SK-N-SH (cell line): ENCODE measurements at places on chromosomes 2 and 18. TPM values are rescaled to one million over a fixed set of nuclear protein-coding genes. Genes with fewer than 3 reads are reported as not detected.

The PPP1R1C gene
- polyA plus RNA-seq = 0.26 and 0.41 TPM in 2 replicates

The TRIM43 gene
- polyA plus RNA-seq = 0.23 and 0.39 TPM in 2 replicates

The CPO gene
- polyA plus RNA-seq = not detected in 2 replicates

The RGPD4 gene
- polyA plus RNA-seq = 0.02 TPM in 1 of 2 replicates, not detected in the other

The IGFBP5 gene
- polyA plus RNA-seq = 156 and 323 TPM in 2 replicates

The CD8B2 gene
- polyA plus RNA-seq = not detected in 2 replicates

DNA sequence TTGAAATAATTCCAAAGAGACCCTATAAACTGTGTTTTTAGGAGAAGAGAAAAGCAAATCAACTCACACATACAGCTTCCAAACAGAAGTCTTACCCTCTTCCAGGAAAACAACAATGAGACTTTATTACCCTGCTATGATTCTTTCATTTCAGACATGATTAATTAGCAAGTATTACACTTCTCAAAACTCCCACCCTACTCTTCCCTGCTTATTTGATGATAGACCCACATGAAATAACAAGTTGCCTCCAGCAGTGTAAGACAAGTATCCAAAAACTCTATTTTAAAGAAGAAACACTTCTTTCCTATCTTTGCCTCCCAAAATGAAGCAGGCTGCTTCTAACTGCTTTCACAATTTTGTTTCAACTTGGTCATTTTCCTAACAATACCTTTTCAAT is 4.1 kb downstream of the FIGN start:
- DNase-seq = no peak

- DNase-seq = peak; percentile 79
Observed at GRCh38 chr2:1625281-1626001, 118.9 kb downstream of the PXDN start.

DNA sequence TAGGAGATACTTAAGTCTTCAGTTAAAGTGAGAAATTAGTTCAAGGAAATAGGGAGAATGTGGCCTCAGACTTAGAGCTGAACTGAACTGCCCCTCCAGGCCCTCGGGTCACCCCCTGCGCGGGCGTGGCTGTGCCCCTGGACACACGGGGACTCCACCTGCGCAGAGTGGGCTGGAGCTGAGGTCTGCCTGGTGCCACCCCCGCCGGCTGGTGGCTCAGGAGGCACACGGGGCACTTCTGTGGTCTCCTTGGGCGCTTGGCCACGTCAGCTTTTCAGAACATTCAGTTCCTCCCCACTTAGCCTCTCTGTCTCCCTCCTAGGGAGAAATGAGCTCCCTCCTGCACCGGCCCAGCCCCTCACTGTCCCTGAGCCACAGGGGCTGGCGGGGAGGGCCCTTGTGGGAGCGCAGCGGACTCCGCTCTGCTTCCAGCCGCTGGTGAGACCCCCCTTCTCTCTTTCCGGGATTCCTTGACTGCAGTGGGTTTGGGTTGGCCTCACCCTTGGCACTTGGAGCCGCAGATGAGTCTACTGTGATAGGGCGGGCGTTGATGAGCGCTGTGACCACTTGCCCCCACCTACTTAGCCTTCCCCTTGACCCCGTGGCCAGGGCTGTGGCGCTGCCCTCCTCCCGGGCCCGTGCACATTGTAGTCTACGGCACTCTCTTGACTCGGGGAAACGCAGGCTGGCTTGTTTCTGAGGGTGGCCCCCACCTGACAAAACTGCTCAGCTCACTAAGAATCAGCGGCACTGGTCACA is 18.2 kb upstream of the PDIA6 start:
- no peak for DNase-seq

GRCh38 chr2:5290900-5291546 is 401.2 kb upstream of the SOX11 start:
- no peak for DNase-seq

DNA sequence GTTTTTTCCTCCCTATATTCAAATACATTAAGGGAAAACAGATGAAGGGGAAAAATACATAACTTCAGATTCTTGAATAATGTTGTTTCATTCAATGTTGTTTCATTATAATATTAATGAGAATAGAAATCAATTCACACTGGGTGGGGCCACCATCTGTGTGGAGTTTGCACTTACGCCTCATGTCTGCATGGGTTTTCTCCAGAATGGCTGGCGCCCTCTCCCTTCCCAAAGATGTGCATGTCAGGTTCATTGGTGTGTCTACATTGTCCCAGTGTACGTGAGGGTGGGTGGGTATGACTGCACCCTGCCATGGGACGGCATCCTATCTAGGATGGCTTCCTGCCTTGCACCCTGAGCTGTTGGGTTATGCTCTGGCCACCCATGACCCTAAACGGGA is 51.7 kb downstream of the COBLL1 start:
- DNase-seq = no peak

GRCh38 chr2:55099878-55100820 is 49.9 kb upstream of the RTN4 start:
- DNase-seq = no peak

DNA sequence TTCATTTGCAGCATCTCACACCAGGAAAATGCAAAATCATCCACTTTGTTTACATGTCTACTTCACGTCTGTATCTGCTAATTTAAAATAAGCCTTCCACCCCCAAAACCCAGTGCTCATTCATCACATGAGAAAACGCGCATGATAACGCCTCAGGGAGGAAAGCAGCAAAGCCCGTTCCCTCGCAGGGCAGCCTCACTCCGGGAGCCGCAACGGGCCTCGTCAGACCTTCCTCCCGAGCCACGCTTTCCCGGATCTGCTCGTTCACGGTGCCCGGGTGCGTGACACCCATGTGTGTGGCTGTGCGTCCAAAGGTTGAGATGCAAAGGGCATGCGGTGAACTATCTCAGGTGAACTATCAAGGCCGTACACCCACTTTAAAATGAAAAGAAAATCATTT is 59.8 kb downstream of the NDUFA10 start:
- DNase-seq = no peak

GRCh38 chr2:62467475-62468321 is 38.3 kb downstream of the TMEM17 start:
- DNase-seq = no peak

- no peak for DNase-seq
Observed at GRCh38 chr2:43314299-43314927, 88.0 kb upstream of the ZFP36L2 start.

GRCh38 chr2:111656894-111657293 is 227.1 kb downstream of the ANAPC1 start:
- no peak for DNase-seq
